ENCODE measurements at places on chromosomes 5 and 9.

- DNase-seq, result peak; percentile 79
Measured at GRCh38 chr9:121684381-121685145, 33.1 kb downstream of the DAB2IP start.

DNA sequence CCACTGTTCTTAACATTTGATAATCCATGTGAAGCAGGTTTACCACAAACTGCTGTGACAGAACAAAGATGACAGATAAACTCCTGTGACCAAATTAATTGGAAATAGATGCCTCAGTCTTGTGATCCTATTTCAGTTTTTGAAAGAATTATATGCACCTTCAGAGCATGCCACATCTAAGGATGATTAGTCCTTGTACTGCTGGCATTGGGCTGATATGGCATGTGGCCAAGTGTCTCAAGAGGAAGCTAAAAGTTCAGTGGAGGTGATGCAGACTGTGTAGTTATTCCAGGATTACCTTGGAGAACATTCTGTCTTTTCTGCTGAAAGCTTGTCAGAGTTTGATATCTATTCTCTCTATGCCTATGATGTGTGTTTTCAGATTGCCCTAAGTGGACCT lies 314.4 kb upstream of the EFNA5 start:
- no peak for DNase-seq

GRCh38 chr5:173911623-173912022 lies 23.5 kb downstream of the CPEB4 start:
- no peak for DNase-seq

GRCh38 chr5:69367697-69368279 lies 1.5 kb downstream of the AK6 start:
- DNase-seq, result no peak

DNA sequence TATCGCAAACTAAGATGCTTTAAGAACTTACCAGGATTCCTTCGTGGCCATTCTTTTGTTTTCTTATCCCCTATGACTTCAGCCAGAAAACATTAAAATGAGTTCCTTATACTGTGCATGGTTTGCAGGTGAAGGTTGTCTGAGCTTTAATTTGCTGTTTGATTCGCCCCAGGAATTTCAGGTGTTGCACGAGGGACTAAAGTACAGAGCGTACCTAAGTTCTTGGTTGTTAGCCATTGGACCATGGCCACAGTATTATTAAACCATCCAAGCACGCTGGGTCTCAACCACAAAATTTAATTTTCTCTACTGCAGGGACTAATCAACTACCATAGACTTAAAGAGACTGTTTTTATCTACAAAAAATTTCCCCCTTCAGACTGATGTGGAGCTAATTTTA lies 208.4 kb upstream of the MPDZ start:
- DNase-seq, result no peak

- DNase-seq, result no peak
Measured at GRCh38 chr5:125683669-125684068, 739.5 kb upstream of the GRAMD2B start.

GRCh38 chr9:125752070-125752628 lies 5.0 kb downstream of the PBX3 start:
- DNase-seq, result no peak

DNA sequence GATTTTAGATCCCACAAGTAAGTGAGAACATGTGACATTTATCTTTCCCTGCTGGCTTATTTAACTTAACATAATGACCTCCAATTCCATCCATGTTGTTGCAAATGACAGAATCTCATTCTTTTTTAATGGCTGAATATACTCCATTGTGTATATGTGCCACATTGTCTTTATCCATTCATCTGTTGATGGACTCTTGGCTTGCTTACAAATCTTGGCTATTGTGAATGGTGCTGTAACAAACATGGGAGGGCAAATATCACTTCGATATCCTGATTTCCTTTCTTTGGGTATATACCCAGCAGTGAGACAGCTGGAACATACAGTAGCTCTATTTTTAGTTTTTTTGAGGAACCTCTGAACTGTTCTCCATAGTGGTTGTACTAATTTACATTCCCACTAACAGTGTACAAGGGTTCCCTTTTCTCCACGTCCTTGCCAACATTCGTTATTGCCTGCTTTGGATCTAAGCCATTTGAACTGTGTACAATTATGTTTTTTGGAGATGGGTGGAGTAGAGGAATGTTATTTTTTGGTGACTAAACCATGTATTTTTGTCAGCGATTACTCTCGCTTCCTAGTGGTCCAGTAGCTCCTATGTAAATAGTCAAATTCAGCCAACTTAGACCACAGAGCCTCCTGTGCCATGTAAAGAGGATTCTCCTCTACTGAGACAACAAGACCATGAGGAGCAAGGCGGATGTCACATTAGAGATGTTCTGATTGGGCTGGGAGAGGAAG lies 60.6 kb downstream of the TNFSF15 start:
- DNase-seq, result no peak

DNA sequence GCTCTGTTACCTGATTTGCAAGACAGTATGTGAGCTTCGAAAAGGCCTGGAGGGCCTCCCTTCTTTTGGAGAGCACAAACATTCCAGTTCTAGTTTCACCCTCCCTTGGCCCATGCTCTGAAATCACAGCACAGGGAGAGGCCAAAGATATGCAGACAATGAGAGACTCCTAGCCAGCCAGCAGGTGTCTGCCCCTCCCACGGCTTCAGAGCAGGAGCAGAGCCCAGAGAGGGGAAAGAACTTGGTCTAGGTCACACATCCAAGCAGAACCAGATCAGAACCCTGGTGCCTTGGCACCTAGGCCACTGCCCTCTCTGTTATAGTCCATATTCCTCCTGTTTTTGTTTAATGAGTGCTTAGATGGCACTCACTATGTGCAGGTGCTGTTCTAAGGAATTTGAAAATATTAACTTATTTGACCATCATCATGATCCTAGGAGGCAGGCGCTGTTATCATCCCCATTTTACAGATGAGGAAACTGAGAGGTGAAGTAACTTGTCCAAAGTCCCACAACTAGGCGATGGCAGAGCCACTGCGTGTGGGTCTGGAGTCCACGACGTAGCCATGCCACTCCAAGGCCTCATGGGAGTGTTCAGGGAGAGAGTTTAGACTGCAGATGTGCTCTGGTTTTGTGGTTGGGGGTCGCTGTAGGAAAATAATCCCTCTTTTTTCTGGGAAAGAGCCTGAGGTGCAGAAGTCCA lies 27.2 kb downstream of the TMOD1 start:
- peak; percentile 76 for DNase-seq

DNA sequence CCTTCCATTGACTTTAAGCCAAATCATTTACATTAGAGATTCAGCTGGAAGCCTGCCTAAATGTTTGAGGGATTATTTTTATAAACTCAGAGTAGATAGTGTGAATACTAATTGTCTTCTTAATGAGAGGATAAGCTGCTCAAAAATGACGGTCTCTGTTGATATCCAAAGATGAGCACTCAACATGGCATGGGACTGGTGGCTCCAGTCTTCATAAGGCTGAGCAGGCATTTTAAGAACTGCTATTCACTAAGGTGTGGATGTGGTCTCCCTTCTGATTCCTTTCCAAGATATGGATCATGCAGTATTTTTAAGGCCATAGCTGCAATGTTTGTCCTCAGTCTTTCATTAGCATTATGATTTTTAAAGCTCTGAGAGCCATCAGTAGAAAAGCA lies 377.5 kb upstream of the RIOK2 start:
- no peak for DNase-seq

- no peak for DNase-seq
Measured at GRCh38 chr9:119803679-119804078, 434.4 kb upstream of the BRINP1 start.

DNA sequence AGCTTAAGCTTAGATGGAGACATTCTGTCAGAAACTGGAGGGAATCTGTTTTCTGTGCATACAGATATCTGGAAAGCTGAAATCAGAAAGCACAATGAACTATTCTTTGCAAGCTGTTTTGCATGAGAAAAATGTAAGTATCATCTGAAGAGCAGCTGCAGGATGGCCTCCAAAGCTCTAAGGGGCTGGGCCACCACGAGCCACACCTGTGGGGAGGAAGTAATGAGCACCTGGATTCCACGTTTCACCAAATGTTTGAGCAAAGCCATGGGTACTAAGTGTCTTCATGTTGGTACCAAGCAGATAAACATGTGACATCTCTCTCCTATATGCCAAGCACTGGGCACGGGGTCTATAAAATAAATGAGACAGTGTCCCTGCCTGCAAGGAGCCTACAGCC lies 199.3 kb downstream of the TTLL11 start:
- DNase-seq, result no peak

DNA sequence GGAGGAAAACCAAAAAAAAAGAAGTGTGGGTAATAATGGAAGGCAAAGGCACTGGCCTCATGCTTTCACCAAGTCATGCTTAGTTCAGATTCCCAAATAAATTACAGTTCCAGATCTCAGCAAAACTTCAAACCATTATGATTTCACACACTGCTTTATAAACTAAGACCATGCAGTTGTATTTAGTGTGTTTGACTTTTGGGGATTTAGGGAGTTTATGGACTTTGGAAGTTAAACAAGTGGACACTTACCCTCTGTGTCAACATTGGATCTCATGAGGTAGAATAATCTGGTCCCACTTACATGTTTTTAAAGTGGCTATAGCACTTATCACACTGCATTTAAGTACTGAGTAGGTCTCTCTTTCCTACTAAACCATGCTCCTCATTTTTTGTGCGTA lies 3.7 kb downstream of the DNAJC25 start:
- no peak for DNase-seq

DNA sequence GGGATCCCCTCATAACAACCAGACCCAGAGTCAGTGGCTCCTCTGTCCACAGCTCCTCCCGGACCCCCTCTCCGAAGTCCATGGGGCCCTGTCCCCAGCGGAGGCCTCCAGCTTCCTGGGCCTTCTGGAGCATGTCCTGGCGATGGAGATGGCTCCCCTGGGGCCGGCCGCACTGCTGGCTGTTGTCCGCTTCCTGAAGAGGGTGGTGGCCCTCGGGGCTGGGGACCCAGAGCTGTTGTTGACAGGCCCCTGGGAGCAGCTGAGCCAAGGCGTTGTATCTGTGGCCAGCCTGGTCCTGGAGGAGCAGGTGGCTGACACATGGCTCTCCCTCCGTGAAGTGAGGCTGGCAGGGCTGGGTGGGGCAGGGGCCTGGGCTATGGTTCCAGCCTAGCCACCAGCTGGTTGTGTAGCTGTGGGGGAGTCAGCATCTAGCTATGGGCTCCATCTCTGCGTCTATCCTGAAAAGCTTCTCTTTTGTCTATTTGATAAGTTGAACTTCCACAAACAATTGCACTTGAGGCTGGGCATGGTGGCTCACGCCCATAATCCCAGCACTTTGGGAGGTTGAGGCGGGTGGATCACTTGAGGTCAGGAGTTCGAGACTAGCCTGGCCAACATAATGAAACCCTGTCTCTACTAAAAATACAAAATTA lies 4.7 kb downstream of the ADGRD2 start:
- peak; percentile 25 for DNase-seq

DNA sequence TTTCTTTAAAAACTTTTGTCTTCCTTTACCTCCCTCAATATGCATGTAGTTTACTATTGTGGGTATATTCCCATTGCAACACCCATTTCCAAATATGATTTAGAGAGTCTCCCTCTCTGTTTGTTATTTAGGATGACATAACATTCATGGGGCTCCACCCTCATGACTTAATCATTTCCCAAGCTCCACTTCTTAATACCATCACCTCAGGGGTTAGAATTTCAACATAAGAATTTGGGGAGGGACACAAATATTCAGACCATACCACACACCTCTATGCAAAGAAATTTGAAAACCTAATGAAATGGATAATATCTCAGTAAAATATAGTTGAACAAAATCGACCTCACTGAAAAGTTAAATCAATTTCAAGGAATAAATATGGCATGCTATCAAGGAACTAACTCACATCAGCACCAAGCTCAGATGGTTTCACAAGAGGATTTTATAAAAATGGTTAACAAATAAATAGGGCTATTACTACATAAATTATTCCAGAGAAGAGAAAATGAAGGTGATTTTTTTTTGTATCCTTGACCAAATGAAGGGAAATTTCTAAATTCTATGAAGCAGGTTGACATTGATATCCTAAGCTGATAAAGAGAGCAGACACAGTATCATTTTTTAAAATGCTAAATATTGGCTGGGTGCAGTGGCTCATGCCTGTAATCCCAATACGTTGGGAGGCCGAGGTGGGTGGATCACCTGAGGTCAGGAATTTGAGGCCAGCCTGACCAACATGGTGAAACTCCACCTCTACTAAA lies 20.2 kb upstream of the UBTD2 start:
- DNase-seq, result no peak

- no peak for DNase-seq
Measured at GRCh38 chr5:125044491-125045282, 298.2 kb upstream of the ZNF608 start.

DNA sequence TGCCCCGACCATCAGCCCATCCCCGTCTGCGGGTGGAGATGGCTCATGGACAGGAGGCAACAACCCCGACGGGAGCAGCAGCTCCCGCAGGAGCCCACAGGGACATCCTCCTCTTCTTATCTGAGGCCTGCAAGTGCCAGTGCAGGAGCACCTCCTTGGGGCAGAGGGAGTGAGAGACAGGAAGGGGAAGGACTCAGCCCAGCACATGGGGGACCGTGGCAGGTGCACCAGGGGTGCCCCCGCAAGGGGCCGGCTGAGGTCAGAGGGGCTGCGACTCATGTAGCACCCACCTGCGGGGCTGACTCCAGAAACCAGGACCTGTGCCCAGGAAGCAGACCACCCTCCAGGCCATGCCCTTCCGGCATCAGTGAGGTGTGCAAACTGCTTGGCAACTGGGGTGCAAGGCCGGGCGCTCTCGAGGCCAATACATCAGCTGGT lies 259.8 kb upstream of the ADAMTS16 start:
- DNase-seq, result no peak

All from H9 (cell line).